ENCODE measurements at places on chromosomes 4 and X.

DNA sequence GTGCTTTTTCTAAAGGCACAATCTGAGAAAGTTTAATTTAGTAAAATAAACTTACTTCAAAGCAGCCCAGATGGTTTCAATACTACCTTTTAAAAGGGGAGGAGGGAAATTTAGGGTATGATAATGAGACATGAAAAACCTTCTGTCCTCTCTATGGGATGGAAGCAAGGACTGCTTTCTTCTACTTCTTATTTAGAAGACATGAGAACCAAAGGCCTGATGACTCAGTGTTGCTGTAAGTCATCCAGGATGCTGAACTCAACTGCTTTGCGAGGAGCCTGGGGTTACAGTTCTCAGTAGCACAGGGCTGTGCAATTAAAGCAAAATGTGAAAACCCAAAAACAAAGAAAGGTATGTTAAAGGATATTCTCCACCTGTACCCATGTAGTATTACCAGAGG is 140.8 kb upstream of the EDNRA start:
- DNase-seq, result no peak

GRCh38 chr4:138833974-138834373 is 181.6 kb upstream of the NOCT start:
- DNase-seq, result peak; percentile 3

DNA sequence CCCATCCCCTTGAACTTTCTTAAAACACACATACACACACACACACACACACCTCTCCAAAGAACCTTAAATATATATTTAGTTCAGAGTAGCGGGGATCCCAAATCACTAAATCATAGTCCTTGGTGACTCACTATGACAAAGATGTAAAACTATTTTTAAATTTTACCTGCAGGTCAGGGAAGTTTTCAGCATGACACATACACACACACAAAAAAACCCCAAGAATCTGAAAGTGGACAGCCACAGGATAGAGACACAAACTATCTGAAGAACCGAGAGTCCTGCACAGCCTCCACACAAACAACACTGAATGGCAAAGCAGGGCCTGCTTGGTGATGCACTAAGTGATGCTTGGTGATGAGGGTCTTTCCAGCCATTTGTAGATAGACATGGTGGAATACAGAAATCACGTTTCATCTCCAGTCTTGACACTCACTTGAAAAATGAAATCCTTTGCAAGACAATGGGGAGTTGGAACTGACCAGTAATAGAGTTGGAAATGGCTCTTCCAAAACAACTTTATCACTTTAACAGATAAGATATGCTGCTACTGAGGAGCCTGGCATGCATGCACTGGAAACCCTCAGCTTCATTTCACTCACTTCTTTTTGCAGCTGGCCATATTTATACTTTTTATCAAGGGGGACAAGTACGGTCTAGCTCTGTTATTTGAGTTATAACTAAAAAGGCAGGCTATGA is 307.3 kb downstream of the RAPGEF2 start:
- DNase-seq, result no peak

DNA sequence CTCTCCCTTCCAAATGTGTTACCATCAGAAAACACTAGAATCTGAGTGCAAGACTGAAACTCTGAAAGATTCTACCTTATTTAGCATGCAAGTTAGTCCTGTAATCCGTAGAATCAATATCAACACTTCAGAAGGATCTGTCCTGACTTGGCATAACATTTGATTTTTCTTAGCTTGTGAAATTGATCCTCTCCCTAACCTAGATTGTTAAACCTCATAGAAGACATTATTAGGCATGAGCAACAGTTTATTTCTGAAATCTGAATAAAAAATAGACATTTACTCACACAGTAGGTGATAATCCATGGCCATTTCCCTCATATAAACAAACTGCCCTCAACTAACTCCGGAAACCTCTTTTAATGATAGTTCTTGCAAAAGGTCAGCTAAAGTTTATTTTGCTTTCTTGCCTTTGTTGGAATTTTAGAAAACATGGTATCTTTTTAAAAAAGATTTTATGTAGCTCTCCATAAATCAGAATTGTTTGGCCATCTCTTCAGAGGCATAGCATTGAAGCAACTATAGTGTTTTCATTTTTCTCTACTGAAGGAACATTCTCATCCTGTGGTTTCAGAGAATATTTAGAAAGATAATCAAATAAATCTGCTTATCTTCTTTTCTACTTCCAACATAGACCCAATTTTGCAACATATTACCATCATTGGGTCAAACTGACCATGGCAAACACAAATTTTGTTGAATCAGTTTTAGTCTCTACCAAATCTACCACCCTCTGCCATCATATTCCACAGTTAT is 38.5 kb upstream of the PDLIM5 start:
- no peak for DNase-seq

DNA sequence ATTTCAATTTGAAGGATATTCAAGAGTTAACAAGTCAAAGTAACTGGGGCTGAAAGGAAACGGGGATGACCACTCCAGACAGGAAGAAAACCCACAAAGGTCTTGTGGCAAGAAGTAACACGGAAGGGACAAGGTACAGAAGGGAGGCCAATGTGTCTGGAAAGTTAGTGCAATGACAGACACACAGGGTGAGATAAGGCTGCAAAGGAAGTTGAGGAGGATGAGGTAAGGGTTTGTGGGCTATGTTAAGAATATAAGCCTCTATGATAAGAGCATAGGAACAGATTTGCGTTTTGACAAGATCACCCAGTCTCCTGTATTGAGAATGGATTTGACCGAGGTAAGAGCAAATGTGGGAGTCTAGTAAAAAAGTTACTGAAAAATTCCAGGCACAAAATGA is 21.9 kb upstream of the EMCN start:
- peak; percentile 64 for DNase-seq

DNA sequence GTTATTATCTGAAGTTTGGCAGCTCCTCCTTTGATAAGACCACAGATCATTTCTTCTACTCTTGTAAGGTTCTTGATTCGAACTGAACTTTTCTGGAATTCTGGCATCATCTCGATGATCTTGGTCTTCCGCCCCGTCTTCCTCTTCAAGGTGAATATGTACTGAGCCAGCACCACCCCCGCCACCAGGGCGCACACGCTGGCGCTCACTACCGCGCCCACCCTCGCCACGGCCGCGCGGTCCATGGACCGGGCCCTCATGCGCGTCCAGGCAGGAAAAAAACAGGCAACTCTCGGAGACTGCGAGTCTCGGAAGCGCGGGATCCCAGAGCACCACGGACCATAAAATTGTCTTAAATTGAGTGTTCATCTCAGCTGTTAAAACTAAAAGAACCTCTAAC is 458.4 kb upstream of the NDST3 start:
- no peak for DNase-seq

DNA sequence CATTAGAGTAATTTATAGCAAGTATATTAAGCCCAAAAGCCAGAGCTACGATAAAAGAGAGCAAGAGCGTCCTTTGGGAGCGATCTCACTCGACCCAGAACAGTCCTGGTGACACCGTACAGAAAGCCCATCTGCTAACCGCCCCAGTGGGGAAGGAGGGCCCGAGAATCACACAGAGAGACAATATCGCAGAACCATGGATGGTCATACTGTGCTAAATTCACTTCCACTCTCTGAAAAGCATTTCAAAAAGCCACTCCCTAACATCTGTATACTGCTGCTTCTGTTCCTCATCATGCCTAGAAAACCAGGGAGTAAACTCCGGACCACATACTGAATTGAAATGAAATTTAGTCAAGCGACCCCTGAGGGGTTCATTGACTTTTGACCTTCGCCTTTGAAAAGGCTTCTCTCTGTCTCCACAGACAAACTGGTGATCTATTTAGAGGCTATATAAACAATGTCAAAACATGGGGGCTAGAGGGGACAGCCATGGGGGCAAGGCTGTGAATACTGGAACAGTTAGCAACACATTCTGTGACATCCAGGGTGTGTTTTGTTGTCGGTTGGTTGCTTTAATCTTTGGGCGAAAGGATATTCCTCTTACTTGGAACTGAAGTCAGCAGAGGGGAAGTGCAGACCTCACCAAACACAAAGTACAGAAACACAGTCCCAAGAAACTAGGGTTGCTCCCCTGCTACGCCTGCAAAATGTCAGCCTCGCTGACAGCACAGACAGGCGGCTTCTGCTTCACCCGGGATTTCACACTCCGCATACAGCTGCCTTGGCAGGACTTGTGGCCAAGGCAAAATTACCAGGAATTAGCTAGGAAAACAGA is 129.0 kb upstream of the RASGEF1B start:
- no peak for DNase-seq

DNA sequence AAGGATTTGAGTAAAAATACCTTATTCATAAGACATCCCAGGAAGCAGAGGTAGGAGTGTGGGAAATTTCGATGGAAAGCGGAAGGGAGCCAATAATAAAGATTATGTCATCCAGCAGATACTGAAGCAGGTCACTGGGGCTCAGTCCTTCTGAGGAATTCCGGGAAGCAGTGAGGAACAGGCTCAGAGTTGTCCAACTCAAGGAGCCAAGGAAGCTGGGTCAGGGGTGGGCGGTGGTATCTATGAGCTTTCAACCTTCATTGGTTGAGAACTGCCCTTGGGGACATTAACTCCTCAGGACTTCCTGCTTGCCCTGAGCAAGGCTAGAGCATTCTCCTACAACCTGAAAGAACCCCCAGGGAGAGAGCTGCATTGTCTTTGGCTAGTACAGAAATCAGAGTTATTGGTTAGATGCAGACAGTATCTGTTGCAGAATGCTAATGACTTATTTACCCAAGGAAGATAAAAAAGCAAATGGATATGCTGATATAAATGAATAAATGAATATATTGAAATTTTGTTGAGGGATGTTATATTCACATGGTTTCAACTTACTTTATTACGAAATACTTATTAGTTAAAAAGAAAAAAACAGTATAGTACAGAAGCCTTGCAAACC is 68.2 kb downstream of the DMP1 start:
- no peak for DNase-seq

DNA sequence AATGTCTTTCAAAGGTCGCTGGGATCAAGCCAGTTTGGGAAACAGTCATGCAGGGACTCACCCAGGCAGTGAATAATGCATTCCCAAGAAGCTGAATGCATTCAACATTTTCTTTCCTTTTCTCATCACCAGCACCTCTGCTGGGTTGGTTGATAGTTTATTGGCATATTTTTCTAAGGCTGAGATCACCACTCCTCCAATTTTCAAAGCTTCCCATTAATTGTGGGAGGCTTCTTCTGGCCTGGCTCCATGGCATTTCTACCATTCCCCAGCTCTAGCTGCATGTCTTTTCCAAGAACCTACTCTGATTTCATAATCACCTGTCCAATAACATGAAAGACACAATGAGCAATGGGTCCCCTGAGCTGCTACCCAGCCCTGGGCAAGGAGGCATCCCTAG is 35.8 kb downstream of the CHRDL1 start:
- DNase-seq, result no peak

DNA sequence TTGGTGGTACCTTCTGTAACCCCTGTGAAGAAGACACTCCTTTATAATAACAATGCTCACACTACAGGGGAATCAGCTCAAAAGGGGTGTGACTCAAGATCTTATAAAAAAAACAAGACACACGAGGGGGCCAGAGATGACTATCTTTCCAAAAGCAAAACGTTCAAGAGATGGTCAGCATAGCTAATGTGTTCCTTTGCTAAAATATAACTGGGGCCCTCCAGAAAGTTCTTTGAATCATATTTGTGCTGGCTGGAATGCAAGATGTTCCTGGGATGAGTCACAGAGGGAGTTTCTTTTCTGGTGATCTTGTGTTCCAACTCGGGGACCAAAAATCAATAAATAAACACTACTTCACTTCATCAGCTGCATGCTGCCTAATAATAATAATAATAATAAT is 46.5 kb downstream of the RAI2 start:
- DNase-seq, result no peak

- DNase-seq, result no peak
Measured at GRCh38 chr4:148955564-148956297, 513.5 kb upstream of the NR3C2 start.

- peak; percentile 82 for DNase-seq
Measured at GRCh38 chrX:134377537-134377936, 82.4 kb upstream of the HPRT1 start.

- no peak for DNase-seq
Measured at GRCh38 chr4:182842759-182843390, 74.3 kb downstream of the DCTD start.

DNA sequence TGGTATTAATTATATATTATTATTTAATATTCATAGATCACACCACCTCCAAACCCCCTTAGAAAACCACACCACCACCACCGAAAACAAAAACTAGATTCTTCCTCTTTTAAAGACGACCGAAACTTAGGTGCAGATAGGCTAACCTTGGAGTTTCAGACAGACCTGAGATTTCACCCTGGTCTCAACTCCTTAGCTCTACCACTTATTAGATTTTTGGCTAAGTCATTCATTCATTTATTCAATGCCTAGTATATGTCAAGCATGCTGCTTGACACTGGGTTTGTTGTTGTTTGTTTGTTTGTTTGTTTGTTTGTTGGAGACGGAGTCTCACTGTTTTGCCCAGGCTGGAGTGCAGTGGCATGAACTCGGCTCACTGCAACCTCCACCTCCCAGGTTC is 9.5 kb upstream of the BMP2K start:
- DNase-seq, result no peak

- DNase-seq, result peak; percentile 31
Measured at GRCh38 chrX:36898301-36898700, 109.9 kb upstream of the FAM47C start.

GRCh38 chr4:3243136-3243780 is 5.7 kb upstream of the MSANTD1 start:
- no peak for DNase-seq

DNA sequence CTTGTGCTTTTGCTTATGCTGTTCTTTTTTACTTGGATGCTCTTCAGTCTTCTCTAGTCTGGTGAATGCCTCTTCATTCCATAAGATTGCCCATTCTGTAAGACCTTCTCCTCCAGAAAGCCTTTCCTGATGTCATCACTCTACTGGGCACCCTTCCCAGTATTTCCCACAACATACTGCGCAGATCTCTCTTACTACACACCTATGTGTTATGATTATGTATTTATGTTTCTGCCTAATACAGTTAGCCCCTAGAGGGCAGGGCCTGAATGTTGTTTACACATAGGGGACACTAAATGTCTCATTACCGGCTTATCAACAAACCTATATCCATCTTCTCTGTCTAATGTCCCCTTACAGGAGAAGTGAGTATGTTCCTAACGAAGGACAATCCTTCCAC is 21.1 kb downstream of the AIFM1 start:
- peak; percentile 18 for DNase-seq

All from hematopoietic multipotent progenitor cell treated with erythropoietin and hydrocortisone succinate and interleukin-3 and kit ligand, for 6 days (in vitro differentiated cells).